ENCODE measurements at places on chromosomes 2 and 18. TPM values are rescaled to one million over a fixed set of nuclear protein-coding genes. Genes with fewer than 3 reads are reported as not detected.
A peak's percentile ranks its signal among the peaks of the same experiment; 100 is the strongest.

- DNase-seq, result no peak
Observed at GRCh38 chr2:200828104-200828503, 16.4 kb downstream of the BZW1 start.

SP9 gene
- total RNA-seq, result not detected

DNA sequence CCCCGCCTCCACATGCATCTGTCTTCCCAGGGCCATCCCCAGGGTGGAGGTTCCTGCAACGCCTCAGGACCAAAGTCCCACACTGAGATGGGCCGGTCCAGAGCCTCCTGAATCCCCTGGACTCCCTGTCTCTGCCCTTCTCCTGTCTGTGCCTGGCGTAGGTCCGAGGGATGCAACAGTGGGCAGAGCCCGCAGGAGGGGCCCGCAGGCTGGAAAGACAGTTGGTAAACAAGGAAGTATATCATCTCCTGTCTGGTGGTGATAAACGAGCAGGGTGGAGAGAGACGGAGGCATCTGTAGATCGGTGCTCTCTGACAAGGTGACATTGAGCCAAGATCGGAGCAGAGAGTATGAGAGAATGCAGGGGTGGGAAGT, 72.6 kb upstream of the RAB6C start:
- peak; percentile 72 for DNase-seq

ALK gene
- not detected for total RNA-seq

DNA sequence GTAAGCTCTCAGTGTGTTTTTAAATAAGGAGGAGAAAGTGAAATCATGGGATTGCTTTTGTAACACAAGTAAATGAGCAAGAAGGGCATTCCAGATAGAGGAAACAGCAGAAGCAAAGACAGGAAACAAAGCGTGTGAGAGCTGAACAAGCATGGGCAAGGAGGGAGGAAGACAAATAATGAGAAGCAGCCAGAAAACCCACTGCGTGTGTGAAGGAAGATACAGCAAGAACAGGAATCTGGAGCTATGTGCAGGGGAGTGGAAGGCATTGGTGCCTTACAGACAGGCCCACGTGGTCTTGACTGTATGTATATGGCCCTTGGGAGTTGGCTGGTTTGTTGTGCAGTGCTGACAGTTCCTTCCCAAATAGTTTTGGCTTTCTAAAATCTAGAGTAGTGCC, 88.6 kb downstream of the AAK1 start:
- DNase-seq, result no peak

All from posterior vena cava (tissue), 2 donors.